ENCODE measurements at places on chromosomes 6 and 20. TPM values are rescaled to one million over a fixed set of nuclear protein-coding genes. Genes with fewer than 3 reads are reported as not detected.

Gene SLC32A1
- total RNA-seq = not detected

Gene SLC22A2
- not detected for total RNA-seq

Gene PLA2G7
- not detected for total RNA-seq

Gene CRISP3
- not detected for total RNA-seq

Gene NKX2-2
- not detected for total RNA-seq

Gene SEL1L2
- total RNA-seq = not detected

Gene PAX1
- total RNA-seq = not detected

Gene GTF3C6
- total RNA-seq = 74.5 TPM

Gene SLC26A8
- not detected for total RNA-seq

Gene DEFB127
- not detected for total RNA-seq

Gene IFNGR1
- total RNA-seq = 59.8 TPM

Gene PNLDC1
- 0.27 TPM for total RNA-seq

Gene SPTLC3
- total RNA-seq = 0.33 TPM

Gene VSX1
- total RNA-seq = not detected

Gene SPATS1
- total RNA-seq = not detected

Gene IL20RA
- not detected for total RNA-seq

Gene PBOV1
- total RNA-seq = not detected

Gene BTNL2
- not detected for total RNA-seq

Gene FAM83C
- not detected for total RNA-seq

Gene LHFPL5
- total RNA-seq = not detected

Gene LTV1
- total RNA-seq = 21.5 TPM

Gene MLN
- total RNA-seq = not detected

Gene TRIM10
- total RNA-seq = not detected

Gene RREB1
- total RNA-seq = 13.2 TPM

Gene ZSCAN9
- total RNA-seq = 8.0 TPM

Gene RIPOR2
- total RNA-seq = 1.0 TPM

Gene NR2E1
- not detected for total RNA-seq

Gene MOG
- total RNA-seq = not detected

Gene FAM217B
- 3.2 TPM for total RNA-seq

Gene ECHDC1
- total RNA-seq = 51.6 TPM

Gene DPPA5
- not detected for total RNA-seq

Gene NNAT
- total RNA-seq = not detected

Gene SLPI
- total RNA-seq = not detected

Gene PERP
- 55.2 TPM for total RNA-seq

Gene HLA-DPA1
- 9.8 TPM for total RNA-seq

Gene PLEKHG1
- 57.0 TPM for total RNA-seq

Gene MEI4
- total RNA-seq = not detected

Gene PAK5
- not detected for total RNA-seq

Gene PLG
- total RNA-seq = not detected

Gene LRFN2
- total RNA-seq = not detected

Gene ZNF831
- total RNA-seq = not detected

Gene DYNLT2
- total RNA-seq = 0.74 TPM

Gene CALHM4
- total RNA-seq = 0.87 TPM

Gene PRELID3B
- total RNA-seq = 56.2 TPM

Gene COL9A3
- not detected for total RNA-seq

Gene OR12D3
- not detected for total RNA-seq

Gene GPX5
- not detected for total RNA-seq

Gene MOXD1
- 0.07 TPM for total RNA-seq

Gene C20orf202
- not detected for total RNA-seq

Gene RAB23
- 10.1 TPM for total RNA-seq

Gene LRRN4
- 0.07 TPM for total RNA-seq

Gene B4GALT5
- total RNA-seq = 27.4 TPM

Gene LY6G5C
- total RNA-seq = 3.3 TPM

Gene COL9A1
- not detected for total RNA-seq

All from mammary microvascular endothelial cell (primary cell).